ENCODE measurements at places on chromosomes 2 and 18.

DNA sequence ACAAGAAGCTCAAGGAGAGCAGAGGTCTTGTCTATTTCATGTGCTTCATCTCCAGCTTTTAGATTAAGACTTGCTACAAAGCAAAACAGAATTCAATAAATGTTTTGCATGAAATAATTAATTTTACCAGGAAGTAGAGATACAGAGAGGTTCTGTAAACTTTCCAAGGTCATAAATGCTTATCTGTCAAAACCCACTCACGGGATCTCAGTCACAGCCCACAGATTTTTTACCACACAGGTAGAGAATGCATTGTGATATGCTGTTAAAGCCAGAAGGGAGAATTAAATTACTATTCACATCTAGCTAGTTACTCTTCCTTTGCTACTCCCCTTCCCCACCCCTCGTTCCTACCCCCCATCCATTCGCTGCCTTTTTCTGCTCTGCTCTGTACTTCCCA, 205.5 kb downstream of the DNAH7 start:
- DNase-seq = no peak

DNA sequence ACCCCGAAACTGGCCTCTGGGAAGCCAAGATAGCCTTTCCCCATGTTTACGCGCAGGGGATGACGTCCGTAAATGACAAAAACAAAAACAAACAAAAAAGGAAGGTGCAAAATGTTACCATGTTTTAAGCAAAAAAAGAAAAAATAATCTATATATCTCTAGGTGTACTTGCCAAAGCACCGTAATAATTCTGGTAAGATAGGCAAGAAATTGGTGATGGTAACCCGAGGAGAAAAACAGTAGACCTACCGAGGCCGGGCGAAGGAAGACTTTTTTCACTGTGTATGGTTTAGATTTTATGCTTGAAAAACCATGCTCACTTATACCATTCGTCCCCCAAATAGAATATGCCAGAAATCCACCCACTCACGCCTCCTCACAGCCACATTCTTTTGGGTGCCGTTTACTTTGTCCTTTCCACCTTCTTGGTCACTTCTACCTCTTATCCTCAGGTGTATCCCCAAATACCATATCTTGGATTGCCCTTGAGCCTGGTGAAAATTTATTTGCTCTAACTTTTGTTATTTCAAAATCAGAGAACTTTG, 8.0 kb downstream of the GATA6 start:
- no peak for DNase-seq

- no peak for DNase-seq
Observed at GRCh38 chr2:186995092-186995491, 146.1 kb upstream of the ZSWIM2 start.

DNA sequence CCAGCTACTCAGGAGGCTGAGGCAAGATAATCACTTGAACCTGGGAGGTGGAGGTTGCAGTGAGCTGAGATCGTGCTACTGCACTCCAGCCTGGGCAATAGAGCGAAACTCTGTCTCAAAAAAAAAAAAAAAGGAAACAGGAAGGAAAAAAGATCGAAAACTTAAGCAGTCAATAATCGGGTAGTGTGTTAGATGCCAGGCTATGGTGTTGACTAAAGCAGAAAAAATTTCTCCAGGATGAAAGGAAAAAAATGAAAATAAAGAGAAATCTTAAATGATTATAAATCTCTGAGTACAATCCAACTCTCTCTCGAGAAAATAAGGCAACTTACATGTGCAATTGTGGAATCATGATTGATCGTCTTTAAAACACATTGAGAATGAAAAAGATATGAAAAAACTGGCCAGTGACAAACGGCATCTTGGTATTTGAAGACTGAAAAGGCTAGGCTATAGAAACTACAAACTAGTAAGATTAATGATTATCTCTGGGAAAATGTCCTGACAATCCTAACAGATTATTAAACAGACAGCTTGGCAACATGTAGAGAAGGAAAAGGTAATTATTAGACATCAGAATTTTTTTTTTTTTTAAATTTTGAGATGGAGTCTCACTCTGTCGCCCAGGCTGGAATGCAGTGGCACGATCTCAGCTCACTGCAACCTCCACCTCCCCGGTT, 16.3 kb upstream of the EPHA4 start:
- DNase-seq = no peak

DNA sequence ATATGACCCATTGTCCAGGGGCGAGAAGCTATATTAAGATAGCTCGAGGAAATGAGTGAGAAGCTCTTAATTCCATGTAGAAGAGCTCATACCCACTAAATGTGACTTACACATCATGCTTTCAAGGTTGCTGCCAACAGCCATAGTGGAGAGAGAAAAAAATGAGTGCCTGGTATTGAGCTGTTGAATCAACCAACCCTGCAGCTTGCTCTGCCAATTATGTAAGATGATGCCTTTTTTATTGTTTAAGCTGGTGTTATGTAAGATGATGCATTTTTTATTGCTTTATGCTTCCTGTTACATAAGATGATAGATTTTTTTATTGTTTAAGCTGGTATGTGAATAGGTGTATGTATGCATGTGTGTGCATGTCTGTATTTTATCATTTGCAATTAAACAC, 228.2 kb downstream of the CCDC178 start:
- DNase-seq = no peak

DNA sequence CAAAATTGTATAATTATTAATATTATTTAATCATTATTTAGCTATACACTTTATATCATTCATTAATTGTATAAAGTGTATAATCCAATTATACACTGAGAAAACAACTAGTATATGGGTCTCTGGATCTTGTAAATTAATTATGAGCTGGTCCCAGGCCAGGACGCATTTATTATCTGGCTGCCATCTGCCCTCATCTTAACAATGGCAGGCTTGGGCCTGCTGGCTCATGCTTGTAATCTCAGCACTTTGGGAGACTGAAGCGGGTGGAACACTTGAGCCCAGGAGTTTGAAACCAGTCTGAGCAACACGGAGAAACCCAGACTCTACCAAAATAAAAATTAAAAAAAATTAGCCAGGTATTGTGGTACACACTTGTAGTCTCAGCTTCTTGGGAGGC, 502.2 kb upstream of the NRXN1 start:
- no peak for DNase-seq
